ENCODE measurements at places on chromosomes 1 and 21.

DNA sequence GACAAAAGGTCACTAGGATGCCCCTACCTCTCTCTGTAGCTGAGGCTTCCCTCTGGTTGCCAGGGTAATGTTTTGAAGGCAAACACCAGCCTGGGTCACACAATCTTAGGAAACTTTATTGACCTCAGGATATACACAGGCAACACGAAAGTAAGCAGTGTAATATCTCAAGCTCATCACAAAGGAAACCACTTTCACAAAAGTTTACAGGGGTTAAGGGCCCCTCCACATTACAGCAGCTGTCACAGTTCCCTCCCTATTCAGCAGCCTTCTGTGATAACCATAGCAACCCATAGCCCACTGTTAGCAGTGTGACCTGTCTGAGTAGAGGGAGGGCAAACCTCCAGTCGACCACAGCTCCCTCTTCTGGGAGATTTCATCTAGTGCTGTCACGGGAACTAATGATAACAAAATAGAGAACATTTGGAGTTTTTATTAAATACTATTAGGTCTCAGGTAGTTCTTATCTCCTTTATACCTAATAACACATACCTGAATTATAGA, 149.8 kb downstream of the PTPRC start:
- DNase-seq: peak; percentile 33

- DNase-seq: peak; percentile 46
These were observed 59.9 kb upstream of the CACNA1E start for GRCh38 chr1:181423301-181423918.

DNA sequence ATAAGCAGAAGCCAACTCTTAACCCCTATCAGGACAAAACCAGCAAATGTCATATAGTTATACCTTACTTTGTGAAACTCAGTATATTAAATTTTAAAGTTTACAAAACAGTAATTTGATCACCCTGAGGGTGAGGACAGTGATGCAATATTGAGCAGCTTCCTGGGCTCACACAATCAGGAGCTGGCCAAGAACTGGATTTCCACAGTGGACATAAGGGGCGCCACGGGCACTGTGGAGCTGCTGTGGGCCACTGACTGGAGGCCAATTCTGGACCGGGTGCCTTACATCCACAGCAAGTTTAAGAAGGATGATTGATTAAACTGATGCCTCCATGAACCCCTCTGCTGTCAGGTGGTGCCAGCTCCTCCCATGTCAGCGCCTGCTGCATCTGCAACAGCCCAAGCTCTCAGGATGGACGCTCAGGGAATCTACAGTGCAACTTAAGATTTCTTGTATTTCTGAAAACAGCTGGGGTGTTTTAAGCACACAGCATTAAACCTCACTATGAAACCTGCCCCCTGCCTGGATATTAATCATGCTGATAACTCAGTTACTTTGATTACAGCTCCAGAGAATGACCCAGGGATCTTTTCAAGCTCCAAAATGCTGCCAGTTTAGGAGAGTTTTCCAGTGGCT, 55.9 kb downstream of the TOR3A start:
- no peak for DNase-seq

GRCh38 chr1:232474826-232475225, 155.1 kb downstream of the SIPA1L2 start:
- DNase-seq: no peak

DNA sequence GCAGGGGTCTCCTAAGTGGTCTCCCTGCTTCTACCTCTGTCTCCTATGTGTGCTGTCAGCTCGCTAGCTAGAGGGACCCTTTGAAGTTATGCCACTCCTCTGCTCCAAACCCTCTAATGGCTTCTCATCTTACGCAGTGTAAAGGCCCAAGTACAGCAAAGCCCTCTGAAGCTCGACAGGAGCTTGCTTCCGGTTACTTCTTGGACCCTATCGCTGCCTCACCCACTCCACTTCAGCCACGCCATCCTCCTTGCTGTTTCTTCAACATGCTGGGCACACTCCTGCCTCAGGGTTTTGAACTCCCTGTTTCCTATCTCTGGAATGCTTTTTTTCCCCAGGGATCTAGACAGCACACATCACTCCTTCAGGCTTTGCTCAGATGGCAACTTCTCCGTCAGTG, 102.3 kb upstream of the F3 start:
- DNase-seq: no peak

DNA sequence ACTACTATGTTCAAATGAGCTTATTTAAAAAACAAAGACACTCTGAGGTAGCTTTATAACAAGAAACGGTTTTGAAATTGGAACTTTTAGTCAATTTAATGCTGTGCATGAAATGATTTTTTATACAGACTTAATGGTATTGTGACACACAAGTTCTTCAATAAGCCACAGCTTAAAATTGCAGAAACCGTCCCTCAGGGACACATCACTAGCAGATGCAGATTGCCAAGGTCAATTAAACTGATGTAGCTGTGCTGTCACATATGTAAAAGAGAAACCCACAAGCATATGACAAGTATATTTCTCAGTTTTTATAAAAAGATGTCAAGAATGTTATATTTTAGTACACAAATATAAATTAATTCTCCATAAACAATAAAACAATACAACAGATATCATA, 366.9 kb downstream of the DPYD start:
- DNase-seq: no peak

- DNase-seq: no peak
These were observed 122.3 kb downstream of the C1orf21 start for GRCh38 chr1:184509105-184509504.

All from NT2/D1 (cell line).